NCI-H1417 treated with DMSO at 0.1 percent for 48 hours (cell line): ENCODE measurements at places on chromosomes 16 and 17.

DNA sequence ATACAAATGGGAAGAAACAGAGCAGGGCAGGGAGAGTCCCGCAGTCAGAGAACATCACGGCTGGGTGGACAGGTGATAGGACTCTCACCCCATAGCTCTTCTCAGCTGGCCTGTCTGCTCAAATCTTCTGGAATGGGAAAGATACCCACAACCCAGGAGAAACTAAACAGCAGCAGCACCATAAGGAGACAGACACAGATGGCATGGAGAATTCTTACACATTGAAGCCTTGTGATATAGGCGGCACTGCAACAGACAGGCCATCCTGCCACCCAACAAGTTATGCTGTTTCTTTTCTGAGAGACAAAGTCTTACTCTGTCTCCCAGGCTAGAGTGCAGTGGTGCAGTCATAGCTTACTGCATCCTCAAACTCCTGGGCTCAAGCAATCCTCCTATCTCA lies 8.6 kb upstream of the ANKRD40CL start:
- no peak for DNase-seq

- DNase-seq = no peak
Observed at GRCh38 chr17:39527220-39527813, 66.0 kb downstream of the CDK12 start.

GRCh38 chr16:77684181-77684526 lies 38.2 kb upstream of the NUDT7 start:
- DNase-seq = peak; percentile 46

DNA sequence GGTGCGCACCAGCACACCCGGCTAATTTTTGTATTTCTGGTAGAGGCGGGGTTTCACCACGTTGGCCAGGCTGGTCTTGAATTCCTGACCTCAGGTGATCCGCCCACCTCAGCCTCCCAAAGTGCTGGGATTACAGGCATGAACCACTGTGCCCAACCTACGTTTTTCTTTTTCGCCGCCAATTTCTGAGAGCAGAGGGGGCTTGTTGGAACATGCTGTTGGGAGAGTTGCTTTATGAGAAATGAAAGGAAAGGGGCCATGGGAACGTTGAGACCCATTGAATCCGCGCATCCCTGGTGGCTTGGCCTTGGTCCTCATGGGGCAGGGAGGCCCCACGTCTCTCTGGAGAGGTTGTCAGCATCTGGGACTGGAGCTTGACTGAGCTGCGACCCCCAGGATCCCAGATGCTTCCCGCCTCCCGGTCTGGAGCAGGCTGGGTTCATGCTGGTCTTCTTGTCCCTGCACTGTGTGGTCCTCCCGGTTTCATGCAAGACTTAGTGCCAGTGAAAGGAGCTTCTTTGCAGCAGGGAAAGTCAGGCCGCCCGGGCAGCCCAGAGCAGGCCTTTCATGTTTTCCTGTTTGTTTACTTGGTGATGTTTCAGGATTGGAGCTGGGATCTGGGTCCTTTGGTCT lies 22.8 kb downstream of the CRISPLD2 start:
- no peak for DNase-seq

DNA sequence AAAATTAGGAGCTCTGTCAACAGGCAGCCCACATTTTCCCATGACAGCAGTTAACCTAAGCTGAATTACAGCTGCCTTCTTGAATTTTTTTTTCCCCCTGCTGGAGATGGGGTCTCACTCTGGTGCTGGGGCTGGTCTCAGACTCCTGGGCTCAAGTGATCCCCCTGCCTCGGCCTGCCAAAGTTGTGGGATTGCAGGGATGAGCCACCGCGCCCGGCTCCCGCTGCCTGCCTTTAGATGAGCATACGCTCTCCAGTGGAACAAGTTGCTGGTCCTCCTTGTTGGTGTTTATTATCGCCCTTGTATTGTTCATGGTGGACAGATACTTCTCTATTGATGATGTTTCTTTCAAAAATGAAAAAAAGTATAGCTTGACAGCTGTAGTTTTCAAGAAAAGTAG lies 15.6 kb downstream of the PAFAH1B1 start:
- no peak for DNase-seq

- no peak for DNase-seq
Observed at GRCh38 chr16:49834531-49835151, 21.3 kb downstream of the ZNF423 start.

- DNase-seq = no peak
Observed at GRCh38 chr17:80717720-80718083, 173.1 kb downstream of the RPTOR start.

GRCh38 chr16:70495425-70496182 lies 27.8 kb downstream of the COG4 start:
- no peak for DNase-seq

DNA sequence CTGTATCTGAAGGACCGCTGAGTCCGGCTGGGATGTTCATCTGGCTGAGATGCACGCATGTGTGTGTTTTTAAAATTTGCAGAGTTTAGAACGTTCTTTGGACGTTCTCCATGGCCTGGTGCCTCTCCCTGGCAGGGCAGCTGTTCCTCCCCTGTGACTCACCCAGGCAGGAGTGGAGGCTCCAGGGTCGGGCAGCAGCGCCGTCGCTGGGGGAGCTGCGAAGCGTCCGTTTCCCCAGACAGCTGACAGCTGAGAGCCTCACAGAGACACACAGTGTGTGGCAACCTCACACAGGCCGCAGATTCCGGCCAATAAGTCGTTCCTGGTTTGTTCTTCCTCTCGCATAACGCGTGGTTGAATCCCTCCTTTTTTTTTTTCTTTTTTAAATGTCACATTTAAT lies 80.6 kb downstream of the OR1D5 start:
- DNase-seq = no peak

DNA sequence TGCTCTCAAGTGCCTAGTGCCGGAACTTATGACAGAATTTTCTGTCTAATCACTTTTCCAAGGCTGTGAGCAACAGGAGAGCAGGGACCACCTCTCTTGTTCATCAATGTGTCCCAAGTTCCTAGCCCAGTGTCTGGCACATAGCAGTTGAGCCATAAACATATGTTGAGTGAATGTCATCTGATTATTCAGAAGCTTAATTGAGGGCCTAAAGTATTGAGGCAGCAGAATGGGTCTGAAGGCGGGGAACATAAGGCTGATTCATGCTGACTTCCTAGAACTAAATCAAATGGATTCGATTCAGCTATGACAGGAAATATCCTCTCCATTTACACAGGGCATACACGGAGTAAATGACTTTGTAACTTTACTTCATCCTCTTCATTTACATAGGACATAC lies 438.0 kb upstream of the ZFHX3 start:
- no peak for DNase-seq

- no peak for DNase-seq
Observed at GRCh38 chr17:66805567-66805966, 29.4 kb upstream of the CACNG5 start.

DNA sequence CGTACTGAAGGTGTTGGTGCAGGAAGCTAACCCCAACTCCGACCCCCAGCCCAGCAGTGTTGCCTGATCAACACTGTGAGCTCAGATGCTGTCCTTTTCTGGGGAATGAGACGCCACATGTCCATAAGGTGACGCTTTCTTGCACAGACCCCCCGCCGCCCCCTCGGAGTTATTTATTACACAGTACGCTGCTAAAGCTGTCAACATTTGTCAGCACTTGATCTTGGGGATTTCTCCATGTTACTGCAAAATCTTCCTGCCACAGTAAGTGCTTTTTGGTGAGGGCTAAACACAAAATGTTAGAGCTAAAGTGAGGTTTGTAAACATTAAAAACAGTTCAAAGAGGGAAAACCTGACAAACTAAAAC lies 15.9 kb downstream of the CMTM3 start:
- DNase-seq = no peak

DNA sequence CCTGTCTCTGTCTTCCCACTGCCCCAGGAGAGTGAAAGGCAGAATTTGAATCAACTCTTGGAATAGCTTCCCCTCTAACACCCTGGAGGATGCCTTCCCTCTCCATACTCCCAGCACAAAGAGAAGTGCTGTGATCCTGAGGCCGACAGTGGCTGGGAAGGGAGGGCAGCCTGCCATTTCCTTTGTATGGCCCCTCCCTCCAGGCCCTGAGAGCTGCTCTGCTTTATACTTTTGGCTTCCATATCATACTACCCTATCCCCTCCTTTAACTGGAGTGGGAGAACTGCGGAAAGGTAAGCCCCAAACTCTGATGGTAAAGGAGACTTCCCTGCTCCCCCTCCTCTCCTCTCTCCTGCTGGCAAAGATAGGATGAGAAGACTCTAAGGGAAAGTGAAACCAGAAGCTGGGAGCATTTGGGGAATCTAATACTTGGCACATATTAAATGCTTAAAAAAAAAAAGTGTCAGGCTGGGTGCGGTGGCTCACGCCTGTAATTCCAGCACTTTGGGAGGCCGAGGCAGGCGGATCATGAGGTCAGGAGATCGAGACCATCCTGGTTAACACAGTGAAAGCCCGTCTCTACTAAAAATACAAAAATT lies 4.1 kb upstream of the MED24 start:
- no peak for DNase-seq

- DNase-seq = no peak
Observed at GRCh38 chr17:78358538-78359320, 1.1 kb downstream of the SOCS3 start.

- no peak for DNase-seq
Observed at GRCh38 chr17:37284191-37284590, 91.6 kb upstream of the C17orf78 start.

GRCh38 chr17:78140169-78141051 lies 5.8 kb upstream of the C17orf99 start:
- peak; percentile 23 for DNase-seq

GRCh38 chr16:27318392-27319256 lies 4.8 kb downstream of the IL4R start:
- no peak for DNase-seq

GRCh38 chr17:19713901-19714361 lies 2.5 kb downstream of the SLC47A2 start:
- no peak for DNase-seq

DNA sequence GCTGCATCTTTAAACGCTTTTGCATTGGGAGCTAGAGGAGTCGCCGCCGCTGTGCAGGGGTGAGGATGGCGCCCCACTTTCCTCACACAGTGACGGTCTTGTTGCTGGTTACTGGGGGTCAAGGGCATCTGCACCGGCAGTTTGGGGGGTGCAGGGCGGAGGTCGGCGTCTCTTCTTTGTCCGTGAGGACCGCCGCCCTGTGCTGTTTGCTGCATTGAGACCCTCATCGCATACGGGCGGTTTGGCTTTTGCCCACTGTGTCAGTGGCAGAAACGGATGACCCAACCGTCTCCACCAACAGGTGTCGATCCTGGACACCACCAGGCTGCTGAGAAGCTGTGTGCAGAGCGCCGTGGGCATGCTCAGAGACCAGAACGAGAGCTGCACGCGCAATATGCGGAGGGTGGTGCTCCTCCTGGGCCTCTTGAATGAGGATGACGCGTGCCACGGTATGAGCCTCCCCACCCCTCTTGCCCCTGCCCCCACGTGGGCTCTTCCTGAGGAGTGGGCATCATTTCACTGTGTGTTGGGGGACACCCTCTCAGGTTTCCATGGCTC lies 61.2 kb upstream of the ENDOV start:
- no peak for DNase-seq

DNA sequence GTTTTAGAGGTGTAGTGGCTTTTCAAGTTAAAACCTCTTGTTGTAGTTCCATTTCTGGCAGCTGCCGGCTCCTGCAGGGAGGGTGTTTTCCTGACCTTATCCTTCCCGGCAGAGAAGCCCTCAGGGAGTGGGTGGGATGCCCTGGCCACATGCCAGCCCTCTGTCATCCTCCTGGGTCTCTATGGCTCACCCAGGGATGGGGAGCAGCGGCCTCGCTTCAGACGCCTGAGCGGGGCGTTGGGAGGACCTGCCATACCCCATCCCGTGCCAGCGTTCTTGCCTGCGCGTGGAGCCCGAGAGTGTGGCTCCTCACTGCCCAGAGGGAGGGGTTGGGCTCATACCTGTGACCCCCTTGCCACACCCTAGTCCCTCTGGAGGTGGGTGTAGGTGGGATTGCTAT lies 11.9 kb downstream of the KCNJ12 start:
- no peak for DNase-seq

DNA sequence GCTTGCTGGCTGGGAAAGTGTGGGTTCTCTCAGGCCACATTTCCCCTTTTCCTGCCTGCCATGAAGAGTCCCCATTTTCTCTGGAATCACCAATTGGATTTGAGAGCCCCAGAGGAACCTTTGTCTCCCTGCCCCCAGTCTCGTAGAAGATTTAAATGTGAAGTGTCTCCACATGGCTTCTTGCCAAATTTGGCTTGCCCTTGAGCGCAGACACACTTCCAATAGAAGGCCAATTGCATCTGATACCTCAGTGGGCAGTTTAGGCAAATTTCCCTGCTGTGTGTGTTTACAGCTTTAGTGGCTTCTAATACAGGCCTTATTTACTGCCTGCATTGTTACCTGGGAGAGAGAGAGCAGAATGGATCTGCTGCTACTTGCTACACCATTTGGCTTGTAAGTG lies 29.7 kb downstream of the CDK5R1 start:
- peak; percentile 67 for DNase-seq

GRCh38 chr16:80580109-80580832 lies 39.5 kb downstream of the DYNLRB2 start:
- no peak for DNase-seq

DNA sequence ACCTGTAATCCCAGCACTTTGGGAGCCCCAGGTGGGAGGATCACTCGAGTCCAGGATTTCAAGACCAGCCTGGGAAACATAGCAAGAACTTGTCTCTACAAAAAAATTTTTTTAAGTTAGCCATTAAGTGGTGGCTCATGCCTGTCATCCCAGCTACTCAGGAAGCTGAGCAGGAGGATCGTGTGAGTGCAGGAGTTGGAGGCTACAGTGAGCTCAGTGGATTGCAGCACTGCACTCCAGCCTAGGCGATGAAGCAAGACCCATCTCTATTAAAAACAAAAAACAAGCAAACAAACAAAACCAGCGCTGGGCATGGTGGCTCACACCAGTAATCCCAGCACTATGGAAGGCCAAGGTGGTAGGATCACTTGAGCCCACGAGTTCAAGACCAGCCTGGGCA lies 38.0 kb downstream of the HEATR3 start:
- DNase-seq = no peak

GRCh38 chr16:11256661-11257130 lies 692 bp upstream of the SOCS1 start:
- no peak for DNase-seq

- DNase-seq = no peak
Observed at GRCh38 chr17:17176341-17176740, 29.8 kb downstream of the PLD6 start.

DNA sequence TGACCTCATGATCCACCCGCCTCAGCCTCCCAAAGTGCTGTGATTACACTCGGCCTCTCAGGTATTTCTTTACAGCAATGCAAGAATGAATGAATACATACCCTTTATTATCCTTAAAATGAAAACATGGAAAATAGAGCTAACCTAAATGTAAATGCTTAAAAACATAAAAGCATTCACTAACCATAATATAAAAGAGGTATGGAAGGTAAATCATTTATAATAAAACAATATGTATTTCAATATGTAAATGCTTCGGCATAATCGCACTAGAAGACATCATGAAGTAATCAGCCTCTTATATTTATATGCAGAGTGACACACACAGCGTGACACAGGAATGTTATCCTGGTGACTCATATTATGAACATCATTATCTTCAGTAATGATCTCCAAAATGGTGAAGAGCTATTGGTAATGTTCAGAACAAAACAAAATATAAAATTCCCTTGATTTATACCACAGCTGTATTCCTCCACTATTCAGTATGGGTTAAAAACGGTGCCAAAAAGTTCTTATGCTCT lies 53.9 kb downstream of the AIPL1 start:
- DNase-seq = no peak

GRCh38 chr17:58084317-58084981 lies 1.2 kb downstream of the DYNLL2 start:
- DNase-seq = no peak

- DNase-seq = no peak
Observed at GRCh38 chr17:80474231-80474960, 2.0 kb downstream of the NPTX1 start.
